ENCODE measurements at places on chromosomes 5 and 9.

DNA sequence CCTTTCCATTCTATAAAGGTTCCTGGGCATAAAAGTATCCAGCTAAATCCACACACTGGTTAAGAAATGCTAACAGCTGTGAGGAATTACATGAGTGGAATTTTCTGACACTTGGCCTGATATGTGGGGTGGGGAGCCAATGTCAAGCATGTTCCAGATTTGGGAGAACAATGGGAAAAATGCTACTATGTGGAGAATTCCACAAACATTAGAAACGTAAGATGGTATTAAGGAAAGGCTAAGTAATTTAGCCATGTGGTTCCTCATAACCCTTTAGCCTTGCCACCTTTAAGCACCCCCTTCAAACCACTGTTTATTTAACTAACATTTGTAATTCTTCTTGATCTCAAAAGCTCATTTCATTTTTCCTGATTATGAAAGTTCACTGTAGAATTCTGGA, 149.2 kb downstream of the GNA14 start:
- DNase-seq: no peak

DNA sequence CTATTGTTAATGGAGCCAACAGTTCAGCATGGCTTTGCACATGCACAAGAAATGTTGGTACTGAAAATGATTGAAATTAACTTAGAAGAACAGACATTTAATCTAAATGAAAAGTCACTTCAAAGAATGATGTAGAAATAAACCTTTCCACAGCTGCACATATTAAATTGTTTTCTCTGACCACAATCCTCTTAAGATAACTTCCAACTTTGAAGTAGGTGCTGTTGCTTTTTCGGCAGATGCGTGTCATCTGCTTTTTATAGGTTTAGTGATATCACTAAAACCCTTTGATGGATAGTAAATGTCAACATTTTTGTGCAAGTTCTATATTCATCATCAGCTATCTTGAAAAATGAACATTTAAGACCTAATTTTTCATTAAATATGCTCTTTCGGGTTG, 25.3 kb upstream of the SLC1A3 start:
- DNase-seq: no peak

- no peak for DNase-seq
Measured at GRCh38 chr5:160342413-160342941, 27.9 kb downstream of the C1QTNF2 start.

- DNase-seq: no peak
Measured at GRCh38 chr5:140576776-140577201, 12.2 kb downstream of the SLC35A4 start.

- no peak for DNase-seq
Measured at GRCh38 chr5:14110680-14111079, 32.5 kb upstream of the TRIO start.

DNA sequence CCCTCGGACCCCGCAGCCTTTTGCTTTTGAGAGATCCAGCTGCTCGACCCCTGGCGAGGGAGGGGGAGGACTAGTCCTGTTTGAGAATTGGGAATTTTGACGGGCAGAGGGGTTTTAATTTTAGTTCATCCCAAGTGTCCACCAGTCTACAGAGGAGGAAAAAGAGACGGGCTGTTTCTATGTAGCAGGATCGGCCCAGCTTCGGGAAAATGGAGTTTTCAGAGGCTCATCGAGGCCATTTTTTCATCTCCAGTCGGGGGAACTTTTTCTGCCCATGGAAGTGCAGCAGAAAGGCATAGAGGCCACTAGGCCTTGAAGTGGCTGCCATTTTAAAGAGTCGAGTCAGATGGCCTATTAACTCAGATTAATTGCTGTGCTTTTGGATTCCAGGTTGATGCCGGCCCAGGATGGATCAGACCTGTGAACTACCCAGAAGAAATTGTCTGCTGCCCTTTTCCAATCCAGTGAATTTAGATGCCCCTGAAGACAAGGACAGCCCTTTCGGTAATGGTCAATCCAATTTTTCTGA, 1.2 kb downstream of the NSD1 start:
- DNase-seq: no peak

- no peak for DNase-seq
Measured at GRCh38 chr5:94748212-94748611, 129.7 kb downstream of the SLF1 start.

- DNase-seq: no peak
Measured at GRCh38 chr9:116247791-116248374, 94.3 kb downstream of the PAPPA start.

- no peak for DNase-seq
Measured at GRCh38 chr9:130728721-130729120, 35.1 kb downstream of the EXOSC2 start.

GRCh38 chr5:8949908-8950307, 596.0 kb downstream of the SEMA5A start:
- DNase-seq: no peak

DNA sequence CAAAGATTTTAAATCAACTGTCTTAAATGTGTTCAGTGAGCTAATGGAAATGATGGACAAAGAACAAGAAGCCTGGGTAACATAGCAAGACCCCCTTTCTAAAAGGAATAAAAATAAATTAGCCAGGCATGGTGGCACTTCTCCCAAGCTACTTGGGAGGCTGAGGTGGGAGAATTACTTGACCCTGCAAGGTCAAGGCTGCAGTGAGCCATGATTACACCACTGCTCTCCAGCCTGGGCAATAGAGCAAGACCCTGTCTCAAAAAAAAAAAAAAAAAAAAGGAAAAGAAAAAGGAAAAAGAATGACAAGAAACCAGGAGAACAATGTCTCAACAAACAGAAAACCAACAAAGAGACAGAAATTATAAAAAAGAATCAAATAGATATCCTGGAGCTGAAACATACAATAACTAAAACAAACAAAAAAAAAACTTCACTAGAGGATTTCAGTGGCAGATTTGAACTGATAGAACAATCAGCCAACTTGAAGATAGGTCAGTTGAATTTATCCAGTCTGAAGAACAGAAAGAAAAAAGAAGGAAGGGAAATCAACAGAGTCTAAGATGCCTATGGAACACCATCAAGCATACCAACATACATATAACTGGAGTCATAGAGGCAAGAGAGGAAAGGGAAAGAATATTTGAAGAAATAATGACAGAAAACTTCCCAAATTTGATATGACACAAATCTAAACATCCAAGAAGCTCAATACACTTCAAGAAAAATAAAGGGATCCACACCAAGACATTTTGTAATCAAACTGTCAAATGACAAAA, 16.8 kb upstream of the SLC35D2 start:
- DNase-seq: no peak

DNA sequence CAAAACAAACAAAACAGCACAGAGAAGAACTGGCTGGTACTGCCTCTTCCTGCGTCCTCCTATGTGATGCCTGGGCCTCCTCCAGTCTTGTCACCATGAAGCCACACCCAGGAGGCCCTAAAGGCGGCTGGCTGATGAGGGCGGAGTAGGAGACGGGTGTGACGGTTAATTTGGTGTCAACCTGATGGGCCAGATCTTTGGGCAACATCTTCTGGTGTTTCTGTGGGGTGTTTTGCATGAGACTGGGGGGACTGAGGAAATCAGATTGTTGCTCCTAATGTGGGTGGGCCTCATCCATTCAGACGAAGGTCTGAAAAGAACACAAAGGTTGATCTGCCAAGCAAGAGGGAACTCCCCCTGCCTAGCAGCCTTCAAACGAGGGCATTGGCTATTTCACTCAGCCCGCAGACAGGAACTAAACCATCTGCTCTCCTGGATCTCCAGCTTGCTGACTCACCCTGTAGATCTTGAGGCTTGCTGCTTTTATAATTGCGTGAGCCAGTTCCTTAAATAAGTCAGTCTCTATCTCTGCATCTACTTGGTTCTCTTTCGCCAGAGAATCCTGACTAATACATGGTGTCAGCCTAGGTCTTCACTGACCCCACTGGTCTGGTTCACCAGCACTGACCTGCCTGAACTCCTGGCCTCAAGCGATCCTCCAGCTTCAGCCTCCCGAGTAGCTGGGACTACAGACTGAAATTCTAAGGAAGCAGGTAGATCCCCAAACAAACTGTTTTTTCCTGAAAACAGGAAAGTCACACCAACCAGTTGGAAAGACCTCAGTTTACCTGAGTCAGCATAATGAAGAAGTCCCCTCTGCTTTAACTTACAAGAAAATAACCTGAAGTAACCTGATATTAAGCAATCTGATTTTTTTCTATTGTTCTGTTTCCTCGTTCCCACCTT, 12.8 kb upstream of the ZFP62 start:
- DNase-seq: peak; percentile 12

DNA sequence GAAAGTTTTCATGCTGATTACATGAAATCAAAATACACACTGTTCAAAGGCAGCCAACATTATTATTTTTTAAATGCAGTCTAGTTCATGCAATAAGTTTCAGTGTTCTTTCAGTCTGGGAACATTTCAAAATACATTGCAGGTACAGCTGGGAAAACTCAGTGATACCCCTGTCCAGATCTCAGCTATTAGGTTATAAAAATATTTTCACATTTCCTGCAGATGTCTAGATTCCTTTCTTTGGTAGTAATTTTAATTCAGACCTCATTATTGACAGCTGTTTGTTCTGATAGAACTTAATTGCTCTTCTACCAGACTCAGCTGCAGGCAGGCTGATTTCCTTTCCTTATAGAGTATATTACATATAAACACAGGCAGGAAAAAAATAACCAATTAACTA, 556.8 kb upstream of the DMAC1 start:
- DNase-seq: no peak

- no peak for DNase-seq
Measured at GRCh38 chr9:111063332-111063731, 25.1 kb upstream of the LPAR1 start.

- DNase-seq: no peak
Measured at GRCh38 chr9:125732562-125732961, 14.6 kb upstream of the PBX3 start.

GRCh38 chr5:14061106-14061505, 82.0 kb upstream of the TRIO start:
- no peak for DNase-seq

- no peak for DNase-seq
Measured at GRCh38 chr9:37156205-37156604, 35.8 kb downstream of the ZCCHC7 start.

- no peak for DNase-seq
Measured at GRCh38 chr9:19231904-19232822, 1.7 kb downstream of the DENND4C start.

DNA sequence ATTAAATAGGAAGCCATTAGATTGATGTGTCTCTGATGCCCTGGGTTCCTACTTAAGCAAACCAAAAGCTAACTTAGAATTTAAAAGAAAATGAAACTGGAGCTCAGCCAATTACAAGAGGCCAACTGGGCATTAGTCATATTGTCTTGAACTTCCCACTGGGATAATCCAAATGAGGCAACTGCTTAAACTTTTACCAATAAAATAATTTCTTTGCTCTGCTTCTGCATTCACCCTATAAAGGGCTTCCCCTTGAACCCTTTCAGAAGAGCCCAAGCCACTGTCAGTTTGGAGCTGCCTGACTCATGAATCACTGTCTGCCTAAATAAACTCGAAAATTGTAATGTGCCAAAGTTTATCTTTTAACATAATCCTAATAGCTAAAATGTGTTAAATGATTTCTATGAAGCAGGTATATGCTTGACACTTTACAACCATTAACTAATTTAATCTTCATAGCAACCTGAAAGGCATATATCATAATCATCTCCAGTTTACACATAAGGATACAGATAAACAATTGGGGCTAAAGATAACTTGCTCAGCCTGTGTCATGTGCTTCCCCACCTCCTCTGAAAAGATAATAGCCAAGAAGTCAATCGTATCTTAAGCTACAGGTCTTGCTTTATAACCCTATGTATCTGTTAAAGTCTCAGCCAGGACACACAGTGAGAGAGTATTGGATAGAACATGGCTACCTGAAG, 11.5 kb downstream of the GPR150 start:
- no peak for DNase-seq

- DNase-seq: no peak
Measured at GRCh38 chr9:108178318-108178717, 677.5 kb downstream of the ACTL7B start.

DNA sequence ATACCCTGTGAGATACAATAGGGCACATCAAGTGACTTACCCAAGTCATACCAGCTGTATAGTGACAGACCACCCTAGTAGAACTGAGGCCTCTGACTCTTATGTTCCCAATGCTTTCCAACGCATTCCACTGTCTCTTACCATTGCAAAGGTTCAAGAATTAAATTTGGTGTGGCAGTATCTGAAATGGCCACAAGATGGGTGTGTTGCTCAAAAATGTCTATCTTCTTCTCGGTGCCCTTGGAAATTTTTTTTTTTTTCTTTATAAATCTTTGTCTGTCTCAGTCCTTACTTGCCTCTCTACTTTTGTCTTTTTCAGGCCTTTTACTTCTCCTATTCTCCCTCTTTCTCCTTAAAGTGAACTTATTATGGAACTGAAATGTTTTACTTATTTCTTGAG, 48.4 kb downstream of the GPR21 start:
- peak; percentile 6 for DNase-seq

DNA sequence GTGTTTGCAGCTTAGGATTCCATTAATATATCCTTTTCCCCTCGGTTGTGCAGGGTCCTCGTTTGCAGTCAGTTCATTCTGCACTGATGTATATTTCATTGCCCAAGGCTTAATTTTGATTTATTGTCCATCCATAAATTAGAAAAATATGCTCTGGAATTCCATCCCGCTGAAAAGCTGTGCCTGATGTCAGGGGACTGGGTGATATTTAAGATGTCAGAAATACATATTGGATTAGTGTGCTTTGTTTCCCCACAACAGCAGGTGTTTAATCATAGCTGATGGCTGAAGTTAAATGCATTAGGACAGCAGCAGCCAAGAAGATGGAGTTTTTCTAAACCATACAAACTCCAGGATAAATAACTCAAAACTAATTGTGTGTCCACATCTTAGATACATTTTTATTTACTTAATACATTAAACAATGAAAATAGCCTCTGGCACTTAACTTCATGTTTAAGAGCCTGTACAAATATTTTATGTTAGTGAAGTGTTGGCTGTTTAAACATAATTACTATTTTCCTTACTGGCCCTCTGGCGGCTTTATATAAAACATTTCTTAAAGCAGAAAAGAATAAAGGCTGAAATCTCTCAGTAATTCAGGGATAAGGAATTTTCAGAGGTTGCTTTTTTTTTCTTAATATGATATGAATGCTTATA, 170.4 kb upstream of the TBCA start:
- DNase-seq: no peak

DNA sequence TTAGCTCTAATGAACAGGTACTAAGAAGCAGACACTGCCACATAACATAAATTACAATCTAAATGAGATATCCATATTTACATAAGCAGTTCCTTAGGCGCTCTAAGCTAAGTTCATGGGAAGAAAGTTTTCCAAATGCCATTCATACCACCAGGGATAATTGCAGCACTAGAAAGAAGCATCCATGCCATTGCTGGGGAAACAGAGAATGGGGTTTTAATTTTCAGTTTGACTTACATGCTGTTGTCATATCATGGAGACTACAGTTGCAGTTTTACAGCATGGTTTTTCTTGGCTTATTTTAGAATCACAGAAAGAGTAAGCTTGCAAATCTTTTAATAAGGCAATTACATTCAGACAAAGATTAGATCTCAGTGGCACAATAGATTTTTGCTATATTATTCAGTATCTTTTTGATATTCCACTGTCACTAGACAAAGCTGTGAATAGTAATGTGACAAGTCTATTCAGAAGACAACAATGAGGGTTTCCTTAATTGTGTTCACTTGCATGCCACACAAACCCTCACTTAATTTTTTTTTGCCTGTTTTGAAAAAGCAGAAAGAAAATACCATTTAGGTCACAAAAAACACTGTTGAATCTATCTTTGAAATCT, 108.4 kb upstream of the ELAVL2 start:
- DNase-seq: no peak

GRCh38 chr5:180540050-180540694, 46.0 kb downstream of the CNOT6 start:
- no peak for DNase-seq

- DNase-seq: no peak
Measured at GRCh38 chr5:16918156-16918555, 17.9 kb downstream of the MYO10 start.

- DNase-seq: no peak
Measured at GRCh38 chr9:5013374-5013773, 28.3 kb downstream of the JAK2 start.

Data from CD4-positive, alpha-beta T cell treated with Interleukin-6 for 4 hours (primary cell).